A549 treated with CpdA at 1 μM for 4 hours (cell line): ENCODE measurements at places on chromosomes 1 and 21. TPM values are rescaled to one million over a fixed set of nuclear protein-coding genes. Genes with fewer than 3 reads are reported as not detected.

GJC2 gene
- total RNA-seq, result 0.31 to 0.56 TPM (median 0.45 TPM) in 5 replicates

PRAMEF33 gene
- not detected in 5 replicates for total RNA-seq

G0S2 gene
- total RNA-seq, result 2.2 to 3.8 TPM (median 3.2 TPM) in 5 replicates

SLFNL1 gene
- 0.03 TPM in 1 of 5 replicates, not detected in the others for total RNA-seq

FOXJ3 gene
- total RNA-seq, result 16.6 to 20.9 TPM (median 18.1 TPM) in 5 replicates

SGIP1 gene
- not detected in 5 replicates for total RNA-seq

CLCNKA gene
- 0.06 to 0.13 TPM (median 0.07 TPM) in 3 of 5 replicates, not detected in the others for total RNA-seq

OR2T29 gene
- total RNA-seq, result not detected in 5 replicates

CLCA2 gene
- total RNA-seq, result not detected in 5 replicates

KRTAP7-1 gene
- total RNA-seq, result not detected in 5 replicates

GREM2 gene
- total RNA-seq, result 0.14 to 0.34 TPM (median 0.27 TPM) in 5 replicates

GOLT1A gene
- total RNA-seq, result 3.5 to 6.8 TPM (median 4.7 TPM) in 5 replicates

RBM34 gene
- total RNA-seq, result 61.4 to 78.1 TPM (median 67.0 TPM) in 5 replicates

SH3BGRL3 gene
- 115 to 171 TPM (median 156 TPM) in 5 replicates for total RNA-seq

KLHDC9 gene
- total RNA-seq, result 0.76 to 2.3 TPM (median 1.9 TPM) in 5 replicates

FALEC gene
- 0.18 to 0.39 TPM in 2 of 5 replicates, not detected in the others for total RNA-seq

NUF2 gene
- 26.6 to 32.5 TPM (median 28.7 TPM) in 5 replicates for total RNA-seq

KMO gene
- total RNA-seq, result 1.2 to 2.5 TPM (median 1.4 TPM) in 5 replicates

SYT14 gene
- total RNA-seq, result 0.03 to 0.11 TPM (median 0.06 TPM) in 5 replicates

S100B gene
- not detected in 5 replicates for total RNA-seq

FABP3 gene
- not detected in 5 replicates for total RNA-seq

UBE2U gene
- total RNA-seq, result not detected in 5 replicates

TMPRSS15 gene
- total RNA-seq, result not detected in 5 replicates

TRAF5 gene
- 6.4 to 8.7 TPM (median 7.4 TPM) in 5 replicates for total RNA-seq

CD1C gene
- not detected in 5 replicates for total RNA-seq

TMEM200B gene
- 0.07 to 0.21 TPM (median 0.13 TPM) in 5 replicates for total RNA-seq

LAPTM5 gene
- total RNA-seq, result 0.10 to 0.23 TPM (median 0.19 TPM) in 4 of 5 replicates, not detected in the other
